ENCODE measurements at places on chromosomes 4 and X. TPM values are rescaled to one million over a fixed set of nuclear protein-coding genes. Genes with fewer than 3 reads are reported as not detected.

CLDN22 gene
- total RNA-seq, result not detected

MAP3K15 gene
- 0.21 TPM for total RNA-seq

FABP2 gene
- total RNA-seq, result not detected

BEX5 gene
- not detected for total RNA-seq

PPBP gene
- not detected for total RNA-seq

CFAP99 gene
- total RNA-seq, result not detected

RHOXF2B gene
- total RNA-seq, result not detected

RPA4 gene
- 0.43 TPM for total RNA-seq

DNA sequence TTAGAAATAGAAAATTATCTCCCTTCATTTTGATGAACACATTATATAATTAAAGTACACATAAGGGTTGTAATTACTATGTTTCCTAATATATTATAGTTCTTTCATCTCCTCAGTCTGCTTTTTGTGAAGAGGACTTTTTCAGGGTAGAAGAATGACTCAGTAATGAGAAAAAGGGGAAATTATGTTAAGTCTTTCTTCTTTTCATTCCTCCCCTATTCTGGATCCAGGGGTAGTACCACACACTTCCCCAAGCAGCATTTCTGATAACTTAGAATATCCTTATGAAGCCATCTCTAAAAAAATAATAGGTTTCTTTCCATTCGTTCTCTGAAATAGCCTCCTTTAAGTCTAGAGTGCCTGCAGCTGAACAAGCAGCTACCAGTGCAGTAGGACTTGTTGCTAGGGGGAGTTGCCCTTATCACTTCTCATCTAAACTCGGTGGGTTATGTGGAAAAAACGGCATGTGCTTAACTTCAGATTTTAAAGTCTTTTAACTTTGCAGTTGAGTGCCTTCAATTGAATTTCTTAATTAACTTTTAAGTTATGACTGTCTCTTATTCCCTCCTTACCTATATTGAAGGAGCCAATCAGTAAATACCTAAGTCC is 184.8 kb downstream of the ARHGAP24 start:
- H3K4me1 ChIP-seq, result no peaks in the 10 kb centered on the region
- H3K27me3 ChIP-seq, result no peaks in the 10 kb centered on the region
- H3K4me3 ChIP-seq, result no peak overlapping the region
- H3K27ac ChIP-seq, result no peak overlapping the region

DNA sequence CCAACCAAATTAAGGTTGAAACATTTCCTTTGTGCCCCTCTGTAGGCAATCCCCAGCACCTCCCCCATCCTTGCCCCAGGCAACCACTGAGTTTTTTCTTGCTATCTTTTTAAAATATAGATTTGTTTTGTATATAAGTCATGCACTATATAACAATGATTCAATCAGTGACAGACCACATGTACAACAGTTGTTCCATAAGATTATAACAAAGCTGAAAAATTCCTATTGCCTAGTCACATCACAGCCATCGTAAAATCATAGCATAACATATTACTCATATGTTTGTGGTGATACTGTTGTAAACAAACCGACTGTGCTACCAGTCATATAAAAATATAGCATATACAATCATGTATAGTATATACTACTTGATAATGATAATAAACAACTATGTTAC is 211.9 kb upstream of the NRK start:
- H3K36me3 ChIP-seq, result no peaks in the 10 kb centered on the region
- H3K4me3 ChIP-seq, result no peak overlapping the region
- H3K27ac ChIP-seq, result no peak overlapping the region
- no peaks in the 10 kb centered on the region for H3K4me1 ChIP-seq
- no peaks in the 10 kb centered on the region for H3K27me3 ChIP-seq

DNA sequence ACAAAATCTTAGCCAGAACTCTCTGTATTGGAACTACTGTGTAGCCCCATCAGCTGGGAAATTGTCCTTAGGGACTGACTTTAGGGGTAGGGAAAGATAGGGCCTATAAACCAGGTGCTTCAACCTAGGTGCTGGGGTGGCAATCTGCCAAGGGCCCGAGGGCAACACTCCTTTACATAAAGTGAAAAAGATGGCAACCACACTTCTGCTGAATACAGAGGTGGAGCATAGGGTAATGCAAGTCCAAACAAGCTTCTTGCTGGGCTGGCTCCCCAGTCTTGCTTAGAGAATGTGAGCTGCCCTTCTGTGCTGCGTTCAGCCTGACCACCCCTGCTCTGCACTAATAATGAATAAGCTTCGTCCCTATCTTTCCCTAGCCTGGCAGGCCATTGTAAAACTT is 9.8 kb downstream of the ZBTB33 start:
- no peak overlapping the region for H3K4me3 ChIP-seq
- no peaks in the 10 kb centered on the region for H3K27me3 ChIP-seq
- no peak overlapping the region for H3K27ac ChIP-seq
- no peak for DNase-seq

Measured in ascending aorta (tissue), 2 donors.